GM12878 (cell line): ENCODE measurements at places on chromosomes 13 and 19. TPM values are rescaled to one million over a fixed set of nuclear protein-coding genes. Genes with fewer than 3 reads are reported as not detected.

DNA sequence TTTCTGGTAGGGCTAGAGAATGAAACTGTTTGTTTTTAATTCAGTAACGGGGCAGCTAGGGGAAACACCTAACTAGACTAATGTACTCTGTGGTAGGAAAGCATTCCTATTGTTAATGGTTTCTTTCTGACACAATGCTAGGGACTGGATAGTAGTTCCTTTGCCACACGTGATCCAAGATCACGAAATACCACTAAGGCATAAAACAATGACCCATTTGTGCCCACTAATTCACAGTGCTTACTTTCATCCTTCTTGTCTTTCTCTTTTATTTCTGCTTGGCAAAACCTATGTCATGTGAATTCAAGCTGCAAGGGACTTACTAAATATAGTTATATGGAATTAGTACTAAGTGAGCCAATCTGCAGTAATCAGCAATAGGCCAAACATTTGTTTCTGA, 834.1 kb upstream of the SLITRK6 start:
- H3K27me3 ChIP-seq, result no peaks in the 10 kb centered on the region
- no peaks in the 10 kb centered on the region for H3K4me1 ChIP-seq
- H3K4me3 ChIP-seq, result no peak overlapping the region
- no peak overlapping the region for H3K27ac ChIP-seq

DNA sequence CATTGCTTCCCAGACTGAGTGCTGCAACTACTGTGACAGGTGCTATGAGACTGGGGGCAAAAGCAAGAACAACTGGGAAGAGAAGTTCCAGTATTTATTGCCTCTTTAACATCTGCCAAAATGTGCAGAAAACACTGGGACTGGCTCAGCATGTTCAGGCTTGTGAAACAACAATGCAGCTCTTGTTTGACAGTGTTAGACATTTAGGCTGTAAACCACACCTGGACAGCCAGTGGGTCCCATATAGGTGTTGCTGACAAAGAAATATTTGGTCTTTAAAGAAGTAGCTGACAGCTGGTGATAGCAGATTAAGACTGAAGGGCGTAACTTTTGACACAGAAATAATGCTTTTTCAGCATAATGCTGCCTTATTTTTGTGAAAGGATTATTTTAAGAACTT, 88.1 kb downstream of the STOML3 start:
- no peaks in the 10 kb centered on the region for H3K27me3 ChIP-seq
- H3K36me3 ChIP-seq, result no peaks in the 10 kb centered on the region
- H3K27ac ChIP-seq, result no peak overlapping the region

GRCh38 chr13:48715977-48716376, 62.2 kb downstream of the CYSLTR2 start:
- no peak for DNase-seq
- H3K4me1 ChIP-seq, result no peaks in the 10 kb centered on the region
- H3K27ac ChIP-seq, result no peak overlapping the region
- H3K27me3 ChIP-seq, result no peaks in the 10 kb centered on the region

DNA sequence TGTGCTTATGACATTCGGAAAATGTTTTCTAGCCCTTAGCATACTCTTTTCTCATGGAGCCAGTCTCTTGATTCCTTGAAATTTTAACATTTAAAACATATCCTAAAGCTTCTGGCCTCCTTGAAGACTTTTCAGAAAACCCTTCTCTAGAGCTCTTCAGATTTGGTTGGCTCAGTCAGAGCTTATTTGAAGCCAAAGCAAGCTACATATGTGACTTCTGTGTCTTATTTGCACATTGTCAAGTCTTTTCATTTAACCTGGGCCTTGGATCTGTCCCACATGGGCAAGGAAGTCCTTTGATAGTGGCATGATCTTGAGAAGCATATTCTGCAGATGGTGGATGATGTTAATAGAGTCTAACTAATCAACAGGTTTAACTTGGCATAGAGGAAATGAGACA, 116.5 kb downstream of the LACC1 start:
- H3K4me3 ChIP-seq, result no peak overlapping the region
- no peak for DNase-seq
- no peaks in the 10 kb centered on the region for H3K27me3 ChIP-seq
- H3K4me1 ChIP-seq, result no peaks in the 10 kb centered on the region

GRCh38 chr13:44244288-44244687, 129.3 kb upstream of the SERP2 start:
- H3K27ac ChIP-seq, result no peak overlapping the region
- DNase-seq, result no peak
- no peak overlapping the region for H3K4me3 ChIP-seq

DNA sequence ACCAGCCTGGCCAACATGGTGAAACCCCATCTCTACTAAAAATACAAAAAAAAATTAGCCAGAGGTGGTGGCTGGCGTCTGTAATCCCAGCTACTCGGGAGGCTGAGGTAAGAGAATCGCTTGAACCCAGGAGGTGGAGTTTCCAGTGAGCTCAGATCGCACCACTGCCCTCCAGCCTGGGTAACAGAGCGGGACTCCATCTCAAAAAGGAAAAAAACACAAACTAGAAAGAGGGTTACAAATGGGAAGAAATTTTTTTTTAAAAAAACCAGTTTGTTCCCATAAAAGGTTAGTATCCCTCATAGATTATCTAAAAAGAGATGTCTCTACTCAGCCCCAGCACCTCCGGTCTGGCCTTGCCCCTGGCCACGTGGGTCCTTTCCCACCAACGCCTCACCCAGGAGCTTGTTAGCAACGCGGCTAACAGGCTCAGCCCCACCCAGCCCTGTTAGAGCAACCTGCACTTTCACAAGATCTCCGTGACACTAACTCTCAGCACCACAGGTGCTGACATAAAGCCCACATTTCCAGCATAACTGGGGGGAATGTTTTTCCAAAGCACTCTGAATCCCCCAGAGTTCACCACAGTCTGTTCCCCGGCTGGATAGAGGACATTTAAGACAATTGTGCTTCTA, 4.3 kb downstream of the DMKN start:
- H3K36me3 ChIP-seq, result no peaks in the 10 kb centered on the region
- peak overlapping the region; percentile 52 for H3K27ac ChIP-seq
- H3K27me3 ChIP-seq, result no peaks in the 10 kb centered on the region
- H3K4me3 ChIP-seq, result peak overlapping the region; percentile 74; the same call in 1 of the 2 replicates

DNA sequence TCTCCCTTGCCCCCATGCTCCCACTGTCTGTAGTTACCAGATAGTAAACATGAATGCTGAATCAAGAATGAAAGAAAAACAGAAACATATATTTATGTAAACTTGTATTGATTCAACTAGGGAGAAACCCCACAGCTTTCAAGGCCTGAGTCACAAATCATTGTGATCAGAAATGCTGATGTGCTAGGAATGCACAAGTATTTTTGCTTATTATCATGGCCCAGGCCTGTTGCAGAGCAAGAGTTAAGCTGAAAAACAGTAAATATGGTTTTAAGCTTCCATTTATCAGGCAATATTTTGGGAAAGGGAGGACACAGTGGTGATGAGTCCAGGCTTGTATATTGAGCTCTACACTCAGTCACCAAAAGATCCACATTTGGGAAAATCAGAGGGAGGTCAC, 669.6 kb downstream of the DIAPH3 start:
- no peaks in the 10 kb centered on the region for H3K36me3 ChIP-seq
- H3K4me1 ChIP-seq, result no peaks in the 10 kb centered on the region

- H3K4me3 ChIP-seq, result no peak overlapping the region
- no peaks in the 10 kb centered on the region; the same call in 1 of the 2 replicates for H3K27me3 ChIP-seq
- H3K27ac ChIP-seq, result no peak overlapping the region
Measured at GRCh38 chr19:9952276-9952675, 16.0 kb upstream of the OLFM2 start.

GRCh38 chr13:110475117-110475516, 86.4 kb downstream of the RAB20 start:
- peaks cover 36% of the 10 kb centered on the region for H3K4me1 ChIP-seq
- no peak overlapping the region for H3K4me3 ChIP-seq
- no peaks in the 10 kb centered on the region for H3K27me3 ChIP-seq
- no peak for DNase-seq
- no peaks in the 10 kb centered on the region for H3K36me3 ChIP-seq
- H3K27ac ChIP-seq, result no peak overlapping the region

DNA sequence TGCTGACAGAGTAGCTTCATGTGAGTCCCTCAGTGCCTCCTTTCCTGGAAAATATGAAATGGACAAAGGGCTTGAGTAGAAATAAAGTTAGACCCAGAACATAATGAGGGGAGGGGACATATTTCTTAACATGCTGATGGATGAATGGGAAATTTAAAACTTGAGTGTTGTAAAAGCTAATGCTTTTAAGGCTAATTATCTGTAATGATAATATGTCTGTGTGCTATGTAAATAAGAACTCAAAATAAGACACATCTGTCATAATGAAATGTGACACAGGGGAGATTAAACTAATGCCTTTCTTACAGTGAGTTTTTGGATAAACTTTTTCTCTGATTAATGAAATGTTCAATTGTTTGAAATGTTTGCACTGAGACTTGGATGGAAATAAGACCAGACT, 65.8 kb upstream of the RFXAP start:
- H3K27ac ChIP-seq, result no peak overlapping the region
- no peaks in the 10 kb centered on the region for H3K4me1 ChIP-seq
- H3K27me3 ChIP-seq, result no peaks in the 10 kb centered on the region
- no peak for DNase-seq

GRCh38 chr13:26011996-26012821, 39.6 kb downstream of the SHISA2 start:
- no peaks in the 10 kb centered on the region for H3K36me3 ChIP-seq
- no peak for DNase-seq
- no peaks in the 10 kb centered on the region; the same call in 1 of the 2 replicates for H3K27me3 ChIP-seq
- no peaks in the 10 kb centered on the region for H3K4me1 ChIP-seq
- no peak overlapping the region for H3K27ac ChIP-seq
- H3K4me3 ChIP-seq, result no peak overlapping the region

- no peak overlapping the region for H3K4me3 ChIP-seq
- H3K36me3 ChIP-seq, result no peaks in the 10 kb centered on the region
- H3K27me3 ChIP-seq, result no peaks in the 10 kb centered on the region
- no peak overlapping the region for H3K27ac ChIP-seq
Measured at GRCh38 chr19:22620401-22620800, 13.7 kb upstream of the ZNF492 start.

- H3K27me3 ChIP-seq, result no peaks in the 10 kb centered on the region
- H3K4me3 ChIP-seq, result no peak overlapping the region
- no peaks in the 10 kb centered on the region for H3K36me3 ChIP-seq
- no peak overlapping the region for H3K27ac ChIP-seq
- no peak for DNase-seq
- no peaks in the 10 kb centered on the region for H3K4me1 ChIP-seq
Measured at GRCh38 chr13:100063333-100063732, 25.6 kb upstream of the PCCA start.

DNA sequence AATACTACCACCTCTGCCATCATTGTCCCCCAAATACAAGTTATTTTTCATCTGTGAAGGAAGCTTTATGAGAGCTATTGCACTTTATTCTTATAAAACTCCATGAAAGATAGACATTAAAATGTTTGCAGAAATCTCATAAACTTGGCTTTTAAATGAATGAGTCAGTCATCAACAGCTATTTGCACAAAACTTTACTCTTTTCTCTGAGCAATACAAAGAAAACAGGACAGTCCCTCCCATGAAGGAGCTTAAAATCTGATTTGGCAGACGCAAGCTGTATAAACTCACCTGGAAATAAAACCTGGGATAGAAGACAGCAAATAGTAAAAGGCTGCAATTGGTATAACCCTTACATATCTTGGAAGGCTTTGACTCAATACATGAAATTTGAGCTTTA, 16.6 kb upstream of the RCBTB1 start:
- peaks cover 5% of the 10 kb centered on the region; the same call in 1 of the 2 replicates for H3K4me1 ChIP-seq
- no peaks in the 10 kb centered on the region for H3K36me3 ChIP-seq
- no peak overlapping the region for H3K4me3 ChIP-seq
- H3K27ac ChIP-seq, result no peak overlapping the region
- DNase-seq, result no peak

DNA sequence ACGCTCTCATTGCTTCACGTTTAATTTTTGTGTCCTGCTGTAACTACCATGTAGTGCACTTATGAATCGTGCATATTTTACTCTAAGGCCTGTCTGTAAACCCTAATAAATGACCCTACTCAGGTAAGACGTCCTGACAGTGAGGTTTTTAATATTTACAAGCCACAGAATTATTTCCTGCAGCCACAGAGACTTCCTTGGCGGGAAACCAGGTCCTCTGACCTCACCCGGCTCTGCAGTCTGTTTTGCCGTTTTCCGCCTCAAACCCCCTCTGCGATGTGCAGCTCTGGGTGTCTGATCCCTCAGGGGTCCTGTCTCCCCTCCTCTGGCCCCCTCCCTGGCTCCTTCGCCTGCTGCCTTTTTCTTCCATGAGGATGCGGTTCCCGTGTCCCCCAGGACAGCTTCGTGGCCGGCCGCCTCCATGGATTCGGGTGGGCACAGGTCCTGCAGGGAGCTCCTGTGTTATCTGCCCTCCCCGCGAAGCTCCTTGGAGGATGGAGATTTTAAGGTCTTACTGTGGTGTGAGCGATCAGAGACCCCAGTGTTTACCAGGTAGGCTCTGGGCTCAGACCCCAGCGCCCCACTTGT, 66.3 kb downstream of the MCF2L start:
- no peak overlapping the region for H3K27ac ChIP-seq
- H3K4me1 ChIP-seq, result no peaks in the 10 kb centered on the region
- no peaks in the 10 kb centered on the region for H3K36me3 ChIP-seq
- no peak for DNase-seq
- no peak overlapping the region for H3K4me3 ChIP-seq

DNA sequence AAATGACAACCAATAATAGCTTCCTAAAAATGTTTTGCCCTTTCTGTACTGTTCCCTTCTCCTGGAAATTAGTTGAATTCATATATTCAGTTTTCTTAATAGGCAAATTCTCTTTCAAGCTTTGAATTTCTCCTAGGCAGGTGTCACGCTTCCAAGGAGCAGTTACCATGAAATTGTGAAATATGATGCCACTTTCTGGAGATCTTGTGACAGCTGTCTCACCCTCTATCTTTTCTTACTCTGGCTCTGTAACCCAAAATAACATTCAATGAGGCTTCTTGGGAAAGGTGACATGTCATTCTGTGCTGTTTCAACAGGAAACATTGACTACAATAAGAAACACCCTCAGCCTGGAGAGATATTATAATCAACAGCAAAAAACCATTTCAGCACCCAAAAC, 80.3 kb upstream of the MRI1 start:
- no peak overlapping the region for H3K4me3 ChIP-seq
- no peak for DNase-seq

DNA sequence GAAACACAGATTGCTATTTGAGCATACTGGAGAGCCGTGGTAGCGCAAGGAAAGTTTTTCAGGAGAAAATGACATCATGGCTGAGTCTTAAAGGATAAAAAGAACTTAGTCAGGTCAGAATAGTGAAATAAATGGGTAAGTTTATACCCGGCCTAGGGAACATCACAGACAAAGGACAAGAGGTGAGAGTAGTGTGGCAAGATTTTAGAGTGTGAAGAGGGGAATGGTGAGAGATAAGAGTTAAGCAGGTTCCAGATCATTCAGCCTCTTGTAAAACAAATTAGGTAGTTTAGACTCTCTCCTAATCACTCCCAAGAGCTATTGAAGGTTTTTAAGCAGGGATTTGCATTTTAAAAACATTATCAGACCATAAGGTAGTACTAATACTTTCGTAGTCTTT, 116.0 kb upstream of the MAB21L1 start:
- H3K27me3 ChIP-seq, result no peaks in the 10 kb centered on the region
- H3K27ac ChIP-seq, result no peak overlapping the region
- no peaks in the 10 kb centered on the region for H3K36me3 ChIP-seq
- DNase-seq, result no peak
- no peaks in the 10 kb centered on the region for H3K4me1 ChIP-seq

GRCh38 chr19:30049846-30050667, 108.0 kb downstream of the URI1 start:
- H3K36me3 ChIP-seq, result no peaks in the 10 kb centered on the region
- DNase-seq, result no peak
- no peaks in the 10 kb centered on the region for H3K27me3 ChIP-seq
- no peak overlapping the region for H3K27ac ChIP-seq

Gene KCNC3
- 2.4 and 3.8 TPM in 2 replicates for total RNA-seq

Gene TSHZ3
- 0.11 and 0.23 TPM in 2 replicates for total RNA-seq

Gene FXYD3
- total RNA-seq, result 0.44 and 0.80 TPM in 2 replicates

Gene TNFSF9
- 60.1 TPM in 2 replicates for total RNA-seq

Gene CNN1
- 0.44 and 0.48 TPM in 2 replicates for total RNA-seq

Gene KIR3DL1
- not detected in 2 replicates for total RNA-seq

Gene ATP8A2
- not detected in 2 replicates for total RNA-seq

Gene PRSS57
- not detected in 2 replicates for total RNA-seq

Gene ZNF530
- 6.4 and 7.5 TPM in 2 replicates for total RNA-seq
